Astrocyte of the hippocampus (primary cell): ENCODE measurements at places on chromosomes 7 and 10.

- DNase-seq, result no peak
Observed at GRCh38 chr10:70212879-70213278, 20.4 kb downstream of the PPA1 start.

- DNase-seq, result no peak
Observed at GRCh38 chr7:149355390-149356048, 93.5 kb downstream of the ZNF783 start.

GRCh38 chr10:92699518-92700381 lies 10.0 kb downstream of the HHEX start:
- peak; percentile 54 for DNase-seq

GRCh38 chr10:17476073-17476472 lies 21.7 kb upstream of the ST8SIA6 start:
- no peak for DNase-seq

DNA sequence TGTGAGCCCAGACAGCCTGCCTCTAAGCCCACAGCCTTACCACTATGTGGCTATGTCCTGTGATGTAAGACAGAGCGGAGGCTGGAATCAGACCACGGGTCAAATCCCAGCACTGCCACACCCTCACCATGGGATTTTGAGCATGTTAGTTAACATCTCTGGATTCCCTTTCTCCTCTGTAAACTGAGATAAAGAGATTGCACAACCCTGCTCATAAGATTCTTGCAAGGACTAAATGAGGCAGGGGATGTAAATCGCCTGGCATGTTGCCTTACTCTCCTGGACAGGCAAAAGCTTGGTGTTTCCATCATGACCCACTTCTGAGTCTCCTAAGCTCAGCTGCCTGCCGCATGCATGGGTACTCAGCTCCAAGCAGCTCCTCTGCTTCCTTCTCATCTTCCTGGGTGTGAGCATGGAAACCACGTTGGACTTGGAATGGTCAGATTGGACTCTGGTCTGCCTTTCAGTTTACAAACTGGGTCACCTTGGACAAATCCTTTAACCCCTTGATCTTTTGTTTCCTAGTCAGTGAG lies 41.3 kb upstream of the MTURN start:
- peak; percentile 28 for DNase-seq

GRCh38 chr7:73820013-73820412 lies 10.8 kb upstream of the CLDN4 start:
- DNase-seq, result no peak

DNA sequence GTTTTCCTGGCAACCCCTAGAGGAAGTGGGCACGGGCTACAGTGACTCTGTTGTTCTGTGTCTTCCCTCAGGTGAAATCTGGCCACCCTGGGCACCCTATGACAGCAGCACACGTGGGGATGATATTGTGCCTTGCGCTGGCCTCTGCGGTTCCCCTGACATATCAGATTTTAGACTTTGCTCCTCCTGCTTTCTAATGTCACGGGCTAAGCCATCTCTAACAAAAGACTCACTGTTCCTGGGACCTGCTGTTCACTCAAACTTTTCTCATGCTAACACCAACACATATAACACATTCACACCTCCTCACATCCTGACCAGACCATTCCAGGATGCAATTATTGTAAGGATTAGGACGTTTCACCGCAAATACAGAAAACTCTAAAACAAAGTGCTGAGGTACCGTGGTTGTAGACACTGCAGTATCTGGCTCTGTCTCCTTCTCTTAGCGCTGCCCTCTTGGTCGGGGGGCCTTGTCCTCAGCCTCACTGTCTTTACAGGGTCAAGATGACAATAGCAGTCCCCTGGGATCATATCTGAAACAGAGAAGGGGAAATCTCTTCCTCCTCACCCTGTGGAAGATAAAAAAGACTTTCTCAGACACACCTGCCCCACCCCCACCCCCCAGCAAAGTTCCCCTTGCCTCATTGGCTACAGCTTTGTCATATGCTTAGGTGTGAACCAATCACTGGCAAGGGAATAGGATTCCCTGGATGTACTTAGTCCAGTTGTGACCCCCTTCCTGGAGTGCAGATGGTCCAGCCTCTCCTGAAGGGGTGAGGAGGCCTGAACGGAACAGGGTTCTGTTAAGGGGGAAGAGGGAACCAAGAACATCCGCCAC lies 14.1 kb downstream of the CHN2 start:
- no peak for DNase-seq

GRCh38 chr7:29360633-29361625 lies 166.4 kb downstream of the CHN2 start:
- peak; percentile 58 for DNase-seq

DNA sequence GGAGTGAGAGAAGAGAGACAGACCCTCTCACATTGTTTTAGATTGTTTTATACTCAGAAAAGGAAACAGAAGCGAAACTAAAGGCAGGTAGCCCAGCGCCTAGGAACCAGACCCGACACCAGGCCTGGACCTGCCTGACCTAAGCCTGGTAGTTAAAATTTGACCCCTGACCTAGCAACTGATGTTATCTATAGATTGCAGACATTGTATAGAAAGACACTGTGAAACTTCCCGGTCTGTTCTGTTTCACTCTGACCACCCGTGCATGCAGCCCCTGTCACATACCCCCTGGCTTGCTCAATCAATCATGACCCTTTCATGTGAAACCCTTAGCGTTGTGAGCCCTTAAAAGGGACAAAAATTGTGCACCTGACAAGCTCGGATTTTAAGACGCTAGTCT lies 31.6 kb downstream of the VIPR2 start:
- no peak for DNase-seq

- no peak for DNase-seq
Observed at GRCh38 chr10:90884431-90884830, 12.7 kb downstream of the RPP30 start.

GRCh38 chr7:7220821-7221220 lies 38.5 kb downstream of the C1GALT1 start:
- DNase-seq, result no peak

DNA sequence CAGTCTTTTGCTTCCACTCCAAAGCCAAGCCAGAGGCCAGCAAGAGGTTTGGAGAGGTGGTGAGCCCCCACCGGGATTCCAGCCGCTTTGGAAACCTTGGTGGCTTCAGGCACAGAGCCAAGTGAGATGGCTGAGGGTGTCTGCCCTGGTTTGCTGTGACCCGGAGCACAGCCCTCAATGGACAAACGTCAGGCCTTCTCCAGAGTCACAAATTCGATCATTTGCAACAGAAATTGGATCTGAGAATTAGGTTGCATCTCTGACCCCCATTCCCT lies 885 bp upstream of the NKX1-2 start:
- DNase-seq, result no peak

GRCh38 chr10:123470336-123470921 lies 195.7 kb upstream of the GPR26 start:
- DNase-seq, result no peak

DNA sequence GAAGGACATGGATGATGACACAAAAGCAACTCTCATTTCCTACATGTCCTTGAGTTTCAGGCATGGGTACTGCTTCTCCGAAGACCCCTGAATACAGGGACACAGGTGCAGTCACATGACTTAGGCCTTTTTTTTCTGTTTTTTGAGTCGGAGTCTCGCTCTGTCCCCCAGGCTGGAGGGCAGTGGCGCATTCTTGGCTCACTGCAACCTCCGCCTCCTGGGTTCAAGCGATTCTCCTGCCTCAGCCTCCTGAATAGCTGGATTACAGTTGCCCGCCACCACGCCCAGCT lies 26.8 kb downstream of the IFT22 start:
- DNase-seq, result no peak

DNA sequence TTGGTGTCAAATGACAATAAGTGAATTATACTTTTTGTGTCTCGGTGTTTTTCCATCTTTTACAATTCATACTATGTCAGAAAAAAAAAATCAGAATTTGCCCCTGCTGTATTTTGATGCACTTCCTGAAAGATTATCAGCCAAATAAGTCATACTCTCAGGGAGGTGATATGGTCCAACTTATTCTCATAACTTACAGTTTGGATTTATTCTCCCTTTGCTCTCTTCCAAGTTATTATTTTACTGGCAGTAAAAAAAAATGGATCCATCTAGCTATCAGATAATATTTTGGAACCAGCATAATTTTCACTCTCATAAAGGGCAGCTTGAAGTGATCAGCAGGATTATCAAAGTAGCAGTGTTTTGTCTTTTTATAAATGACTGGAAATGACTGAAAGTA lies 337.1 kb downstream of the BMPER start:
- no peak for DNase-seq

GRCh38 chr7:147658392-147658967 lies 932.1 kb upstream of the C7orf33 start:
- no peak for DNase-seq

DNA sequence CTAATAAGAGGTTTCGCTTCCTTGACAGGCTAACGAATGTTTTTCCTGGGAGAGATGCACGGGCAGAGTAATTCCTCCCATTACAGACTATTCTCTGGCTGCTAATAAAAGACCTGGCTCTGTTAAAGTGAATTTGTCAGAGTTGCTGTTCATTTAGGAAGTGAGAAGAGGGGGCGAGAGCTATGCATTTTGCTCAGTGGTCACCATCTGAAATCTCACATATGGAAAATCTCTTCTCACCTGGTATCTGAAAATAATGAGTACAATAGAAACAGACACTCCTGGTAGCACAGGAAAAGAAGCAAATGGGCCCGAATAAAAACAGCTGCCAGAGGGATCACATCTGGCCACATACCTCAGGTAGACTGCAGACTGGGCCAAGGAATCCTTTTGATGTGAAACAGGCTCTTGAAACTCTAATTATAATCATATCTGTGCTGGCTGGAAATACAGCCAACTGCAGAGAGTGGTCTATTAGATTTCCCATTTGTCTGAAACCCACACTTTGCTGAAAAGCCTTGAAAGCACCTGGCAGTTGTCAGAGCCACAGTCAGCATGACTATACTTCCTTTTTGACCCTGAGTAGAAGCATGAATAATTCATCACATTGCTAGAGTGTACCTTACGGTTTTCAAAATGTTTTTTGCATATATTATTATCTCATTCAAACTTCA lies 33.6 kb downstream of the AOAH start:
- no peak for DNase-seq

DNA sequence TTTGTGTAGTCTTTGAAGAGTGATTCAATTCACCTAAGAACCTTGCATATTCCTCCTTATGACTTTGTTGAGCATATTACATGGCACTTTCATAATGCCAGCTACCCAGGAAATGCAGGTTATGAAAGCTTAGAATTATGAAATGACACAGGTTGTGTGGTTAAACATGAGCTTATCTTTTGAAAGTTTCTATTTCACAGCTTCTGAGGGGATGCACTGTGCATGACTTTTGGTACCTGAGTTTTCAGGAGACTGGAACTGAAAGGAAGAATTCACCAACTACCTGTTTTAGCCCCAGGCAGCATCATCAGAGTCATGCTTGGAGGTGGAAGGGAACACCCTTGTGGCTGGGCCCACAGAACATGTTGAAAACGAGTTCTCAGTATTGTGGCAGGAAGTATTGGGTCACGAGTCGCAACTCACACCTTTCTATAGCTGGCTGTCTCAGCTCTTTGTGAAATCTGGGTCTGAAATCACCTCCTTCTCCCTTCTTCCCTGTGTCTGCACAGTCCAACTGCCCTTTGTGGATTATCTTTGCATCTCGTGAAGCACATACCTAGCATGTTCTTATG lies 228.2 kb downstream of the PTEN start:
- no peak for DNase-seq

DNA sequence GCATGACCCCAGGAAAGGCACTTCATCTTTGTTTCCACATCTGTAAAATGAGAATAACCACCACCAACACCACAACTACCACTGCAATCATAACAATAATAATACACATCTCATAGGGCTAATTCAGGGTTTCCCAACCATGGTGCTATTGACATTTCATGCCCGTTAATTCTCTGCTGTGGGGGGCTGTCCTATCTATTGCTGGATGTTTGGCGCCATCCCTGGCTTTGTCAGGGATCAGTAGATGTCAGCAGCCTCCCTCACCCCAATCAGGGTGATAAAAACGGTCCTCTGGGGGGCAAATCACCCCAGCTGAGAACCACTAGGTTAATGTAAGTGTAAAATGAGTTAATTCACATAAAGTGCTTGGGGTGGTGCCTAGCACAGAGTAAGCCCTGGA lies 145.8 kb downstream of the EMX2 start:
- DNase-seq, result no peak

DNA sequence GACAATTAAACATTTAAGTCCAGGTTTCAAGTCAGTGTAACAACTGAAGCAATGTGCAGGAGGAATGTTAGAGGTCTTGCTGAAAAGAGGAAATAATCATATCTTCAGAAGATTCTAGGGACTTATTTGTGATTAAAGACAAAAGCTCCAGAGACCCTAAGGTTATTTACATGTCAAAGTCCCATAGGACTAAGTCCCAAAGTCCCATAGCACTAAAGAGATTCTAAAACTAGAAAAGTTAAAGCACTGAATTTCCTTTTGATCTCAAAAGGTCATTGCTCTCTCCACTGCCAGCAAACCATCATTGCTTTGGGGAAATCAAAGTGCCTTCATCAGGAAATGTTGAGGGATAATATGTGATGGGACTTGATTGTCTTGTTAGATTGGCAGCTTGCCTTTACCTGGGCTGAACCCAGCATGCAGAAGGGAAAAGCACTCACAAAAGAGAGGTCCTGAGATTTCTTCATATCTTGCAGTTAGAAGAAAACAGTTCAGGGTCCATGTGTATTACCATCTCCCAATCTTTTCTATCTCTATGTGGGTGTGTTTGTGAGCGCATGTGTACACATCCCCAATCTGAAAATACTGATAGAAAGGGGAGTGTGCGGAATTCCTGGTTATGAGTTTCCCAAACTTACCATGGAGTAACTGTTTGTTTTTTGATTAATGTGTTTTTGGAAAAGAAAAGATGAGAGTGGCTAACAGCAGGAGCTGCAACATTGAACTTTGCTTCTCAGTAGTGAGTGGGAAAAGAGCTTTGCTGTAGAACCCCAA lies 21.8 kb downstream of the NUDT13 start:
- no peak for DNase-seq

DNA sequence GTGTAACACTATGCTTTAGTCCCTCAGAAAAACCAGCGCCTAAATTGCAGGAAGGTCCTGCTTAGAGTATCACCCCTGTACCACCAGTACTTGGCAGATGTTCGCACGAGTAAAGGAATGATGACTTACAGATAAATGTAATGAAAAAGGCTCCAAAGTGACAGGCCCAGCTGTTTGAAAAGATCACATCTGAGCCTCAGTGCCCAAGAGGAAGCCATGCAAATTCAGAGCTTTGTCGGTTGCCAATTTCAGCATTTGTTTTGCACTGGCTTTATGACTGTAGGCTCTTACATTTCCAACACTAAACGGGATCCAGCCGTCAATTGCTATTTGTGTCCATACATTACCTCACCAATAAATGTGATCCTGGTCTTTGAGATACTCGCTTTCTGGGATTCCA lies 60.6 kb upstream of the GAD2 start:
- DNase-seq, result no peak
